Cardiac muscle cell (in vitro differentiated cells and primary cell): ENCODE measurements at places on chromosomes 1 and 21.

DNA sequence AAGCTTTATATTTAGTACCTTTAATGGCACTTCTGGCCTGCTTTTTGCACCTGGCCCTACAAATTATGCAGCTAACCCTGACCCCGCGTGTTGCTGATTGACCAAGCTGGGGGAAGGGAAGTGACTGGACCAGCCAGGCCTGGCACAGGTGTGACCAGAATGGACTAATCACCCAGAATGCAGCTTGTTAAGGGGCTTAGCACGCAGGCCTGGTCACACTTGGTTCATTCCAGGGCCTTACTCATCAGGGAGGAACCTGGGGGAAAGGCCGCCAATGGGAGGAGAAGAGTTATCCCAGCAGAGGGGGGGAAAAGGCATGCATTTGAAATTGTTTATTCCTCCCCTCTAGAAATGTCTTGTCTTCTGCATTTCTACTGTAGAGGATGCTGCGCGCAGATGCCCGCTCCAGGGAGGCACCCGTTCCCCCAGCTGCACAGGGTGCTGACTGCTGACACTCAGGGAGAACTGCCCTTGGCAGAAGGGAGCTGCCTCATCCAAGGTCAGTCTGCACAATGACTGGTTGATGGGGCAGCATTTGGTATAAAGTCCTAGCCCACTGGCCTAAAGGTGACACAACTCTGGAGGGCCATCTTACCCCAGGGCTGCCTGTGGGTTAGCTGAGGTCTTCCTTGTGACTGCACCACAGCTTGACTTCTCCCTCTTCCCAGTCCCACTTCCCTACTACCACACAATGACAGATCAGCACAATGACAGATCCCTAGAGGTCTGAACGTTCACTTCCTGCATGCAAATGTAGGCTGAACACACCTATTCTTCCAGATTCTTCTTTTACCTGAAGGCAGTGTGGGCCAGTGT lies 29.0 kb downstream of the DHCR24 start:
- no peak for DNase-seq

DNA sequence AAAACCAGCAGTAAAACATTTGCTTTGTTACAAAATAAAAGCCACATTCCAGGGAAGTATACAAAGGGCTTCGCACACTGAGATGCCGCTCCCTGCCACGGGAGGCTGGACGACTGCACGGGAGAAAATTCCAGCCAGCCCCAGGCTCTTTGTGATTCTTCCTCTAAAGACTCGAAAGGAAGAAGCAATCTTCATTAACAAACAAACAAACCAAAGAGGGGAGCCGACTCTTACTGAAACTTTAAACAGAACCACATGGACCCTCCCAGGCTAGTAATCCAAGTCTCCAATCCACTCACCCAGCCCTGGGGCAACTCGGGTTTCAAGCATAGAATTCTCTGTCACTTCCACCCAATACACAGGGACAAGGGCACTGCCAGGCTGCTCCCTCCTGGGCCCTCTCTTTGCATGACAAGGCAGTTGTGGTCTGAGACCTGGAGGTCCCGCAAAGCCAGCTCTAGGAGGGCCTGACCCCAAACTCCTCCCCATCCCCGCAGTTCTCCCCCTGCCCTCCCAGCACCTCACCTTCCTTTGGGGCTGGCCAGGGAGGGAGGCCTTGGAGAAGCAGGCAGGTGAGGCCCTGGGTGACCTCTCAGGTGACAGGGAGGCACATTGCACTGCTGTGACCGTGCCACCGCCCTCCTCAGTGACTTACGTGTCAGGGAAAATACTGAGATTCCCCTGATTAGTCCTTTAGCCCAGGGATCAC lies 26.6 kb upstream of the COL18A1 start:
- no peak for DNase-seq

- DNase-seq, result no peak
Measured at GRCh38 chr1:164466429-164466828, 92.6 kb upstream of the PBX1 start.

GRCh38 chr21:35783721-35784120 lies 276.6 kb downstream of the SETD4 start:
- no peak for DNase-seq

GRCh38 chr1:67339623-67340343 lies 32.1 kb downstream of the IL12RB2 start:
- DNase-seq, result peak; percentile 49

DNA sequence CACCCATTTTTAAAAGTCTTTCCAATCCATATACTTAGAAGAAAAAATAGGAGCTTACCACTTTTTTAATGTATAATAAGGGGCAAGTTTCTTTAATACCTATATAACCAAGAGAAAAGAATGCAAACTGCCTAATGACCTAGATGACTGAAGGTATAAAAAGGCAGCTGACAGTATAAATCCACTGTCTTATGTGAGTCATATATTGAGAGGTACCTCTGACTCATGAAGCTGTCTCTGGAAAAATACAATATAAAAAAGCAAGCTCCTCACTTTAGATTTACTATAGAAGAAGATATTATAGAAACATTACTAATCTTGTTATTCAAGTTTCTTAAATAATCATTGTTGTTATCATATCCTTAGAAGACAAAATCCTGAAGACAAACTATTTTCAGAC lies 144.2 kb downstream of the VAV3 start:
- DNase-seq, result no peak

DNA sequence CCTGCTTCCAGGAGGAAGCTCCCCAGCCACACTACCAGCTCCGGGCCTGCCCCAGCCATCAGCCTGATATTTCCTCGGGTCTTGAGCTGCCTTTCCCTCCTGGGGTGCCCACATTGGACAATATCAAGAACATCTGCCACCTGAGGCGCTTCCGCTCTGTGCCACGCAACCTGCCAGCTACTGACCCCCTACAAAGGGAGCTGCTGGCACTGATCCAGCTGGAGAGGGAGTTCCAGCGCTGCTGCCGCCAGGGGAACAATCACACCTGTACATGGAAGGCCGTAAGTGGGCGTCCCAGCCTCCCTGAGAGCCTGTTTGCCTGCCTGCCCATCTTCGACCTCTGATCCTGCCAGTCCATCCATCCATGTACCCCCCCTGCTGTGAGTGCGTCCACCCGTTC lies 3.6 kb downstream of the ECM1 start:
- DNase-seq, result no peak

- DNase-seq, result peak; percentile 80
Measured at GRCh38 chr1:145960468-145961108, 2.8 kb upstream of the LIX1L start.

GRCh38 chr1:114320586-114320985 lies 166.9 kb upstream of the SYT6 start:
- DNase-seq, result no peak

DNA sequence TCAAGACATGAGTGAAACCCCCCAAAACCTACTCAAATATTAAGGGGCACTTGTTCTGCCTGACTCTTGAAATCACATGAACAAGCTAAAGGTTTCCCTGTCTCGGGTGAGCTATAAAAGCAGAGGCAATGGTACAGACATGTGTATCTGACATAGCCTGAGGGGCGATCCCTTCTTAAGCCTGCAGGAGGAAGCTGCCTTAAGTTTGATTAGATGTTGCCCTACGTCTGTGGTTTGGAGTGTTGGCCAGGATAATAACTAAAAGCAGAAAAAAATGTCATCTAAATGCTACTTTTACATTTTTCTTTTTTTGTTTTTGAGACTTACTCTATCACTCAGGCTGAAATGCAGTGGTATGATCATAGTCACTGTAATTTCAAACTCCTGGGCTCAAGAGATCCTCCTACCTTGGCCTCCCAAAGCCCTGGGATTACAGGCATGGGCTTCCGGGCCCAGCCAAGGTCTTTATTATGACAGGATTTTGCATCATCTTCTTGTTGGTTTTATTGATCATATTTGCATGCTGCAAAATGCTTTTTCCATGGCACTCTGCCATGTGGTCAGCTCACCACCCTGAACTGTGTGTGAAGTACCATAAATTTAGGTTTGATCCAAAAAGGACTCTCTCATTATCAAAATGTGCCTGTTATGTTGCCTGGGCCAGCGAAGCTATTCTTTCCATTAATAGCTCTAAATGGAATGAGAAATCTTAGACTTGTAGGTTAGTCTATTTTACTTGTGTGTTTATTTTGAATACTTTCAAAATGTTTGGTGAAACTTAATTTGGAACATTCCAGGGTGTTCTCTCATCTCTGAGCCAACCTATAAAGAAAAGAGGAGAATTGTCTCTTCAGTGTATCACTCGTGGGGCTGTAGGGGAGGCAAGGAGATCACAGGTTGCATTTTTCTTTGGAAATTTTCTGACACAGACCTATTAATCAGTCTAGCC lies 15.0 kb upstream of the HMGN1 start:
- DNase-seq, result no peak

DNA sequence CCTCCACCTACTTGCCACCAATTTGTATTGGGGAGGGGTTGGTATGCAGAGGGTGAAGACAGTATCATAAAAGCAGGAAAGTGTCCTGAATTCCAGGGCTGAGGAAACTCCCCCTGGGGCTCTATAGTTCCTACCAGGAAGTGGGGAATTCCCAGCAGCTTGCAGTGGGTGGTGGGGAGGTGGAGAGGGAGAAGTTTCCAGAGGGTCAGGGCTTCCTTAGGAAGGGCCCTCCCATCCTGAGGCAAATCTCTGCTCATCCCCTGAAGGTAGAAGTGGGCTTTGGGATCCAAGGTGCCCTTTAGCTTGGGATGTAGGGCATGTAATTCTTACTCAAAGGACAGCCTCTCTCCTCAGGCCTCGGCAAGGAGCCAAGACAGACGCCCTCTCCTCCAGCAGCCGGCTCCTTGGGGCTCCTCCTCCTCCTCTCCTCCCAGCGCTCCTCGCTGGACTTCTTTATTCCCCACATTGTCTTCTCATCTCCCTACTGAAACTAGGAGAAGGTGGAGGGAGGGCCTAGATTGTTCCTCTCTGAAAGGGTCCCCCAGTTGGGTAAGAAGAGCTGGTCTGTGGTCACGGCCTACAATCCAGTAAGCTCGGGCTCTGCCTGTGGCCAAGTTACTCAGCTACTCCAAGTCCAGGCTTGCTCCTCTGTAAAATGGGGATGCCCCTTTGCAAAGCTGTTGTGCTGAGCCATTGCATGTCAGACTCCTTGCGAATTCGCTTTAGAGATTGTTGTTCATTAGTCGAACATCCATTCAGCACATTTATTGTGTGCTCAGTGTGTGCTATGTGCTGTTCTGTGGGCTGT lies 17.9 kb upstream of the CSF1 start:
- DNase-seq, result no peak

- peak; percentile 52 for DNase-seq
Measured at GRCh38 chr1:211529453-211529852, 37.5 kb upstream of the RD3 start.

DNA sequence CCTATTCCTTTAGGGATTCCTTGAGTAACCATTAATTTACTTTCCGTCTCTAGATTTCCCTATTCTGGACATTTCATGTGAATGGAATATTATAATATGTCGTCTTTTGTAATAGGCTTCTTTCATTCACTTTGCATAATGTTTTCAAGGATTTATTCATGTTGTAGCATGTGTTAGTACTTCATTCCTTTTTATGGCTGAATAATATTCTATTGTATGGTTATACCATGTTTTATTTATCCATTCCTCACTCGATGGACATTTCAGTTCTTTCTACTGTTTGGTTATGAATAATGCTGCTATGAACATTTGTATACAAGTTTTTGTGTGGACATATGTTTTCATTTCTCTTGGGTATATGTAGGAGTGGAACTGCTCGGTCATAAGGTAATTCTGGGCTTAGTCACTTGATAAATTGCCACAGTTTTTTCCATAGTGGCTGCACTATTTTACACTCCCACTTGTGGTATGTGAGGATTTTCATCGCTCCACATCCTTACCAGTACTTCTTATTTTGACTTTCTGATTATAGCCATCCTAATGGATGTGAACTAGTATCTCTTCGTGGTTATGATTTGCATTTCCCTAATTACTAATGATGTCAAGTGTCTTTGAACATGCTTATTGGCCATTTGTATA lies 17.7 kb downstream of the PPP2R5A start:
- DNase-seq, result no peak

DNA sequence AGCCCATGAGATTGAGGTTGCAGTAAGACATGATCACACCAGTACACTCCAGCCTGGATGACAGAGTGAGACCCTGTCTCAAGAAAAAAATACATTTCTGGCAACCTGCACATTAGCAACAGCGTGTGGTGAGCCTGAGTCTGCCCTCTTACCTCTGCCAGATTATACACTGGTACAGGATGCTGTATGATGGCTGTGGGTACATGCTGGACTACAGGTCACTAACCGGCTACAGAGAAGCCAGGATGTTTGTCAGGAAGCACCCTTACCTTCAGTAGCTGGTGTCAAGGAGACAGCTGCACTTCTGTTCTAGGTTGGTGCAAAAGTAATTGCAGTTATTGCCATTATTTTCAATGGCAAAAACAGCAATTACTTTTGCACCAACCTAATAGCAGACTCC lies 575.7 kb downstream of the NPHP4 start:
- DNase-seq, result no peak

DNA sequence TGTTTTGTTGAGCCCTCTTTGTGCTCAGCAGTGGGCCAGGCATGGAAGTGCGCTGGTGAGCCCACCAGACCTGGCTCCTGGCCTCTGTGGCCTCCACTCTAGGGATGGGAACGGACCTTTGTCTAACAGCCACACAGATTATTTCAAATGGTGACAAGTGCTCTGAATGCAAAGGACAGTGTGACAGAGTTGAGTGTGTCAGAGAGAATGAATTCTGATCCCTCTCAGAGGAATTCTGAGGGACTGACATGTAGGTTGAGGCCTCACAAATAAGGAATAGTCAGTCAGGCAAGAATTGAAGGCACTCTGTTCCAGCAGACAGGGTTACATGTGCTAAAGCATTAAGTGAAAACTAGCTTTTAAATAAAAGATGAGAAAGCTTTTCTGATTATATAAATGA lies 11.3 kb upstream of the MAB21L3 start:
- DNase-seq, result no peak

- no peak for DNase-seq
Measured at GRCh38 chr1:87134625-87135328, 193.9 kb upstream of the LMO4 start.

GRCh38 chr1:111729946-111730681 lies 9.1 kb downstream of the INKA2 start:
- DNase-seq, result peak; percentile 24

DNA sequence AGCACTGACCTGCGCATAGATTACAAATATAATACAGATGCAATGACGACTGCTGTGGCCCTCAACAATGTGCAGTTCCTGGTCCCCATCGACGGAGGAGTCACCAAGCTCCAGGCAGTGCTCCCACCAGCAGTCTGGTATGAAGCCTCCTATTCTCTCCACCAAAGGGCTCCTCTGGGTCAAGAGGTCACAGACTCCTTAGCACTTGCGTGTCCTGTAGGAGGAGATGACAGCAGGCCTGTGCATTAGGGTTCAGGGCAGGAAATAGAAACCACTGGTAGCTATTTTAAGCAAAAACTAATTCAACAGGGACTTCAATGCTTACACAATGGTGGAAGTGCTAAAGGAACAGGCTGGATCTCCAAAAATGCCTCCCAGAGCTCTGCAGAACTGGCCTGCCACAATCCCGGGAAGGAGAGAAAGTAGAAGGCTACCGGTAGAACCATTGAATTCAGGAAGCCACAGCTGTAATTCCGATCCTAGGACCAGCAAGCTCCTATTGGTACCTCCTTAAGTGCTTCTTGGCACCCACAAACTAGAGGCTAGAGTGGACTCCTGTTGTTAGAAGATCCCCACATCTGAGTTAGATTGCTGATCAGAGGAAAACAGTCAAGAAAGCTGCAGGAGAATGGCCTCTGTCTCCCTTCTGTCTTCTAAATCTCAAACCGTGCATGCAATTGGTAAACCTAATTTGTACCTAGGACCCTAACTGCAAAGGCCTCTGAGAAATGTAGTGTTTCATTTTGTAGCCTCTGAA lies 12.7 kb upstream of the DYNLT5 start:
- DNase-seq, result peak; percentile 54
